ENCODE measurements at places on chromosomes 7 and 10.

- DNase-seq, result no peak
These were observed 15.7 kb downstream of the KDM7A start for GRCh38 chr7:140161047-140161446.

GRCh38 chr7:81839708-81840369 is 70.0 kb upstream of the HGF start:
- DNase-seq, result no peak

- no peak for DNase-seq
These were observed 557.8 kb downstream of the AUTS2 start for GRCh38 chr7:70156057-70156456.

DNA sequence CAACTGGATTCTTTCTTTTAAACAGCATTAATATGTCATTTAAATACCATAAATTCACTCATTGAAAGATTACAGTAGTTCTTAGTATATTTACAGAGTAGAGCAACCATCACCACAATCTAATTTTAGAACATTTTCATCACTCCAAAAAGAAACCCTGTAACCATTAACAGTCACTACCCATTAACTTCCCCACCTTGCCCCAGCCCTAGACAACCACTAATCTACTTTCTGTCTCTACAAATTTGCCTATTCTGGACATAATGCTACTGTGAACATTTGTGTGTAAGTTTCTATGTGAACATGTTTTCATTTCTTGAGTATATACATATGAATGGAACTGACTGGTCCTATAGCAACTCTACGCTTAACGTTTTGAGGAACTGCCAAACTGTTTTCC is 42.4 kb downstream of the P4HA1 start:
- DNase-seq, result no peak

DNA sequence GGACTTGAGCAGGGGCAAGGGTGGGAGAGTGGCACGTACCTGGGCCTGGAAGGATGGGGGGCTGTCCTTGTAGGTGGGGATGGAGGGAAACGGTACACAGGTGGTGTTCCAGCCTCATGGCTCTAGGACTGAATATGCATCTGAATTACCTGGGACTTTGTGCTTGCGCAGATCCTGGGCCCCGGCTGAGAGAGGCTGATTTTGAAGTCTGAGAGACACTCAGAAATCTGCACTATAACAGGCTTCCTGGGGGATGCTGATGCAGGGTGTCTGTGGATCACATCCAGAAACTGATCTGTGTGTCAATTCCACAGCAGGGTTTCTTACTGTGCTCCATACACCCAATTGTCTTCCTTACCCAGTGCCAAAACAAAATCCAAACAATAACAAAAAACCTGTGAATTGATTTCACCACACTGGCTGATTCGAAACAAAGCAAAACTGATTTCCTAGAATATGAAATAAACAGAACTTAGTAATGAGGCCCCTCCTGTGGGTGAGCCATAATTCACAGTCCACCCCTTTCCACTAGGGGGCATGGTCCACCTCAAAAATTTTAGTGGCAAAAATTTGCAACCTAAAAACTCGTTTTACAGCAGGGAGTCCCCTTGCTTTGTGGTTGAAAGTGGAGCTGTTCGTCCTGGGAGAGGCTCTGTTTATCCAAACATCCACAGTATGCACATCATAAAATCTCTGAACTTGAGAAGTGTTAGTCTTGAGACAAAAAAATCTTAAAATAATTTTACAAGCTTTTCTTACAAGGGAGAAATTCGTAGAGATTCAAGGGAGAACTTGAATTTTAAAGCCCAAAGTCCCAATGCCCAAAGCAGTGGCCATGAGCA is 32.0 kb upstream of the PLEKHA1 start:
- DNase-seq, result peak; percentile 27

DNA sequence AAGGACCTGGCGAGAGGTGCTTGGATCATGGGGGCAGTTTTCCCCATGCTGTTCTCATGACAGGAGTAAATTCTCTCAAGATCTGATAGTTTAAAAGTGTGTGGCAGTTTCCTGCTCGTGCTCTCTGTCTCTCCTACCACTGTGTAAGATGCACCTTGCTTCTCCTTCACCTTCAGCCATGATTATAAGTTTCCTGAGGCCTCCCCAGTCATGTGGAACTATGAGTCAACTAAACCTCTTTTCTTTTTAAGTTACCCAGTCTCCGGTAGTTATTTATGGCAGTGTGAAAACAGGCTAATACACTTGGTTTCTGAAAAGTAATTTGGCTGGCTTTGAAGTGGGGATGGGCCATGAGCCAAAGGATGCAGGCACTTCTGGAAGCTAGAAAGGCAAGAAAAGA is 268.0 kb upstream of the KAT6B start:
- DNase-seq, result no peak

All from BE2C (cell line).